Caco-2 (cell line): ENCODE measurements at places on chromosomes 3 and 15.

DNA sequence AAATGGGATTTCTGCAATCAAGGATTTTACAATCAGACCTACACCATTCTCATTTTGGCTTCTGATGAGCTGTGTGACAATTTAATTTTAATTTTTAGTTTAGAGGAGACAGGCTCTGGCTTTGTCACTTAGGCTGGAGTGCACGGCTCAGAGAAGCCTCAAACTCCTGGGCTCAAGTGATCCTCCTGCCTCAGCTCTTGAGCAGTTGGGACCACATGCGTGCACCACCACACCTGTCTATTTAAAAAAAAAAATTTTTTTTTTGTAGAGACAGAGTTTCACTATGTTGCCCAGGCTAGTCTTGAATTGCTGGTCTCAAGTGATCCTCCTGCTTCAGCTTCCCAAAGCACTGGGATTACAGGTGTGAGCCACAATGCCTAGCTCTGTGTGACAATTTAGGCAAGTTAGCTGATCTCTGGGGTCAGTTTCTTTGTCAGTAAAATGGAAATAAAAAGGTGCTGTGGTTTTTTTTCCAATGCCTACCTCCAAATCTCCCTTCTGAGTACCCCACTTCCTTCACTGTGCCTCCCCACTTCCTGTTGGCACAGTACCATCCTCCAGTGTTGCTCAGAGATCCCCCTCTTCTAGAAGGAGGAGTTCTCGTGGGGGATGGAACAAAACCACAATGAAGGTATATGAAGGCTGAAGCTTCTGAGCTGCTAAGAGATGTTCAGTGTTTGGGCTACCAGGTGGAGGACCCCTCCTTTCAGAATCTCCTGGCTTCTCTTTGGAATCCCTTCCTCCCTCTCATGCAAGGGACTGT lies 54.1 kb upstream of the GSK3B start:
- no peak overlapping the region for H3K4me3 ChIP-seq
- no peak for DNase-seq
- H3K27ac ChIP-seq = peak overlapping the region; percentile 63
- H3K36me3 ChIP-seq = no peaks in the 10 kb centered on the region; the same call in 1 of the 2 replicates
- H3K4me1 ChIP-seq = peaks cover 54% of the 10 kb centered on the region
- H3K27me3 ChIP-seq = no peaks in the 10 kb centered on the region

DNA sequence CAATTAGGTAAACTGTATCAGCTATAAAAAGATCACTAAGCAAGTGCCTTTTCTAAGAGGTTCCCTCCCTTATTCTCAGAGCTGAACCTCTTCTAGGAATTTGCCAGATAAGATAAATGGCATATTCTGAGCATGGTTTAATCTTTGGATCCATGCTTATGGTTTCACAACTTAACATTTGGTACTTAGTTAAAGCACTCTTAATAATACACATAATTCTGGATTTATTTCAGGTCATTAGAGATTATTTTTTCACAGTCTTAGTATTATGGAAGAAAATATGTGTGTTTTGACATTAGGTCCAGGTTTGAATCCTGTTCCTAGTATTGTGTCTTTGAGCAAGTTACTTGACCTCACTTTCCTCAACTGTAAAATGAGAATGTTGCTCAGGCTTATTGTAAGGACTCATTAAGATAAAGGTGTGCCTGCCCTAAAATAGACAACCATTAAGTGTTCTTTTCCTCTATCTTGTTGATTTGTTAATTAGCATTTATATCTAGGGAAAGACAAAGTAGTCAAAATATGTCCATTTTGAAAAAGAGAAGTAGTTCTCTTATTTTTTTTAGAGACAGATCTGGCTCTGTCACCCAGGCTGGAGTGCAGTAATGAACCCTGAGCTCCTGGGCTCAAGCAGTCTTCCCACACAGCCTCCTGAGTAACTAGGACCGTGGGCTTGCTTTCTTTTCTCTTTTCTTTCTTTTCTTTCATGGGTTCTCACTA lies 43.4 kb downstream of the TSC22D2 start:
- no peak for DNase-seq
- no peak overlapping the region for H3K4me3 ChIP-seq
- H3K4me1 ChIP-seq = peaks cover 45% of the 10 kb centered on the region
- no peaks in the 10 kb centered on the region for H3K36me3 ChIP-seq
- no peaks in the 10 kb centered on the region for H3K27me3 ChIP-seq

GRCh38 chr3:96467639-96468038 lies 346.8 kb upstream of the EPHA6 start:
- H3K27me3 ChIP-seq = no peaks in the 10 kb centered on the region
- H3K36me3 ChIP-seq = no peaks in the 10 kb centered on the region
- no peak overlapping the region for H3K27ac ChIP-seq
- no peak for DNase-seq

- no peaks in the 10 kb centered on the region for H3K4me1 ChIP-seq
- no peak overlapping the region for H3K4me3 ChIP-seq
- no peaks in the 10 kb centered on the region for H3K27me3 ChIP-seq
- DNase-seq = no peak
- H3K36me3 ChIP-seq = no peaks in the 10 kb centered on the region
Measured at GRCh38 chr15:80502782-80503181, 98.6 kb downstream of the ARNT2 start.

- no peak overlapping the region for H3K4me3 ChIP-seq
- H3K36me3 ChIP-seq = no peaks in the 10 kb centered on the region
- H3K4me1 ChIP-seq = no peaks in the 10 kb centered on the region
- H3K27ac ChIP-seq = no peak overlapping the region
- no peak for DNase-seq
Measured at GRCh38 chr3:101631098-101631796, 45.7 kb downstream of the ZBTB11 start.
